ENCODE measurements at places on chromosomes 5 and 9. TPM values are rescaled to one million over a fixed set of nuclear protein-coding genes. Genes with fewer than 3 reads are reported as not detected.

DELE1 gene
- 88.7 TPM for total RNA-seq

GRCh38 chr9:74855072-74855471 is 32.6 kb downstream of the TRPM6 start:
- no peak for DNase-seq

NR2F1 gene
- 39.4 TPM for total RNA-seq

DNA sequence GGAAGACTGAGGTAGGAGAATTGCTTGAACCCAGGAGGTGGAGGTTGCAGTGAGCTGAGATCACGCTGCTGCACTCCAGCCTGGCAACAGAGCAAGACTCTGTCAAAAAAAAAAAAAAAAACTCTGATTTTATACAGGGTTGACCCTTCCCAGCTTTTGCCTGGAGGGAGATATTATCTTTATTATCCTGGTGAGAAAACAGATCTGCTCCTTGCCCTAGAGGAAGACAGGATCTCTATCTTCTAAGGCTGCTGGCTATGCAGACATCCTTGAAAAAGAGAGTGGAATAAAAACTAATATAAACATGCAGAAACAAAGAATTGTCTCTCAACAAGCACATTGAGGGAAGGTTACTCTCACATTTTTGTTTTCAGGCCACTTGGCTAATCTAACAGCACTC is 1503.4 kb upstream of the WWC1 start:
- no peak for DNase-seq

- no peak for DNase-seq
Observed at GRCh38 chr9:113387560-113388230, 10.9 kb upstream of the HDHD3 start.

SLC25A25 gene
- total RNA-seq, result 21.9 TPM

DNA sequence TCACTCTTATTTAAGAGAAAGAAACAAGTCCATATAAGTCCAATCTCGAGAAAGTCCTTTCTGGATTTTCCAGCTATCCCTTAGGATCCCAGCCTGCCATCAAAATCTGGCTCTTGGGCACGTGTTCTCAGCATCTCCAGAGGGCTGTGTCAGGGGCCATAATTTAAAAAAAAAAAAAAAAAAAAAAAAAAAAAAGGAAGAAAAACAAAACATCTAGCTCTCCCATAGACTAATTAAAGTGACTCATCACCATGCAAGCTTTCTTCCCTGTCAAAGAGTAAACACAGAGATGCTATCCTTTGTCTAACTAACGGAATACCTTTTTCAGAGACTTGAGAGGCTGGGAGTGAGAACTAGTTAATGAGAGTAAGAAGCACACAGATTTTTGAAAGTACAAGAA is 44.9 kb upstream of the MYO10 start:
- DNase-seq, result no peak

Data from thyroid gland (tissue), 4 donors.